ENCODE measurements at places on chromosomes 1 and 21.

GRCh38 chr1:27604579-27605299, 795 bp upstream of the AHDC1 start:
- peak; percentile 62 for DNase-seq

- no peak for DNase-seq
These were observed 631.9 kb upstream of the PKN2 start for GRCh38 chr1:88052167-88052566.

- DNase-seq, result no peak
These were observed 59.7 kb downstream of the MYOM3 start for GRCh38 chr1:24052220-24052619.

GRCh38 chr1:2098301-2098698, 48.1 kb downstream of the PRKCZ start:
- peak; percentile 81 for DNase-seq

All from osteoblast (primary cell).